ENCODE measurements at places on chromosomes 2 and 18.

GRCh38 chr2:53949457-53949856 lies 21.3 kb downstream of the PSME4 start:
- no peak for DNase-seq

- no peak for DNase-seq
These were observed 25.3 kb downstream of the LCLAT1 start for GRCh38 chr2:30472326-30472725.

DNA sequence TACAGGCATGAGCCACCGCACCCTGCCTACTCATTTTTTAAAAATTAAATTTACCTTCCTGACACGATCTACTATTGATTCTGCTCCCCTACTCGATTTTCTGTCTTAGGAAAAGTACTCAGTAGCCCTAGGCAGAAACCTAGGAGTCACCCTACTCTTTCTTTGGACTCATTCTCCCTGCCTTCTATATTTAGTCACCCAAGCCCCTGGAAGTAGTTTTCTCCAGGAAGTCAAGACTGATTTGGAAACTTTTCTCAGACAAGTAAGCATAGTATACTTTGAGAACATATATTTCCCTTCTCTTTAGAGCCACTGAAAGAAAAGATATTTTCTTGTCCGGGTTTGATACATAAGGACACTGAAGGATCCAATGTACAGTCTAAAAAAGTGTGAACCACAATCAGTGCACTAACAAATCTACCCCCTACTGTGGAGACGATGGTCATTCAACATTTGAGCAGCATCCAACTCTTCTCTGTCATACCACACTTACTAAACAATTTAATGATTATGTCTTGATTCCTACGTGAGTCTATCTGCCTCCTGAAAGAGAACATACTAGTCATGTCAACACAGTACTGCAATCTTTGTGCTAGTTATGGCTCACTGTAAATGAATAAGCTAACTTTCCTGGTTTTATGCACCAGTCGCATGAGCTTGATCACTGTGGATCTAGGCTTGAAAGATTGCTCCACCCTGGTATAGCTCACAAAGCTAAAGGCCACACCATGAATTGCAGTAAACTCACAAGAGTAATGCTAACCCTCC lies 19.8 kb downstream of the YWHAQ start:
- no peak for DNase-seq

DNA sequence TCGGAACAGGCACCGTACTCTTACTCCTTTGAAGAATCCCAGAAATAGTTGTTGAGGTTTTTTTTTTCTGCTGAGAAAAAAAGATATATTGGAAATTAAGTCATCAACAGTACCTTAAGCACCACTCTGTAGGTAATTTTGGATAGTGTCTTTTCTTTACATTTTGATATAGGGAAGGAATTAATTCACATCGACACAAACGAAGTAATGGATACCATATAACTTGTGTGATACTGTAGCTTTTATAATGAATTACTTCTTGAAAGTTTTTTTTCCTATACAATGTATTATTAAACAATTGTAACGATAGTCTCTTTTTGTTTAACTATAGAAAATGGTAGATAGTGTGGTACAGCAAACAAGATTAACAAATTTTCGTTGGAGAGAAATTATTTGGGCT lies 1.5 kb upstream of the IKZF2 start:
- DNase-seq: no peak

GRCh38 chr2:66439812-66440542 lies 5.1 kb downstream of the MEIS1 start:
- no peak for DNase-seq

DNA sequence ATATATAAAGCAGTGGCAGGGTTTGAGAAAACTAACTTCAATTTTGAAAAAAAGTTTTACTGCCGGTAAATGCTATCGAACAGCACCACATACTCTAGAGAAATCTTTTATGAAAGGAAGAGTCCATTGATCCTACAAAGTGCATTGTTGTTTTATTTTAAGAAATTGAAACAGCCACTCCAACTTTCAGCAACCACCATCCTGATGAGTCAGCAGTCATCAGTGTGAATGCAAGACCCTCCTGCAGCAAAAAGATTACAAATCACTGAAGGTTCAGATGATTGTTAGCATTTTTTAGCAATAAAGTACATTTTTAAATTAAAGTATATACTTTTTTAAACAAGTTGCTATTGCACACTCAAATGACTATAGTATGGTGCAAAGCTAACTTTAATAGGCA lies 1017.7 kb upstream of the CRIM1 start:
- no peak for DNase-seq

GRCh38 chr2:86368161-86368824 lies 30.9 kb upstream of the REEP1 start:
- peak; percentile 4 for DNase-seq

DNA sequence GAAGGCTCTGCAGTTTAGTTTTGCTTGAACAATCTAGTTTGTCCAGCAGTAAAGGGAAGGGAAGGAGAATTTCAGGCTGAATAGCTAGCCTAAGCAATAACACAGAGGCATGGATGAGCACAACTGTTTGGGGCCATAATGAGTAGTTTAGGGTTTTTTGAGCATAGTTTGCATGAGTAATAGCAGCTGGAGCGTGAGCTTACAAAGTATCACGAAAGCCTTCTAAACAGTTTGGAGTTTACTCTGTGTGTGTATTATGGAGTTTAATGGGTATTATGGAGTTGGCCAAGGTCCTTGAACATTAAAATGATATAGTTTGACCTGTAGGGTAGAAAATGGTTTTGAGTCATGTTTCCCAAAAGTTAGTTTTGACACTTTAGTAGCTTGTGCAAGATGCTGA lies 782.3 kb downstream of the ERBB4 start:
- no peak for DNase-seq

DNA sequence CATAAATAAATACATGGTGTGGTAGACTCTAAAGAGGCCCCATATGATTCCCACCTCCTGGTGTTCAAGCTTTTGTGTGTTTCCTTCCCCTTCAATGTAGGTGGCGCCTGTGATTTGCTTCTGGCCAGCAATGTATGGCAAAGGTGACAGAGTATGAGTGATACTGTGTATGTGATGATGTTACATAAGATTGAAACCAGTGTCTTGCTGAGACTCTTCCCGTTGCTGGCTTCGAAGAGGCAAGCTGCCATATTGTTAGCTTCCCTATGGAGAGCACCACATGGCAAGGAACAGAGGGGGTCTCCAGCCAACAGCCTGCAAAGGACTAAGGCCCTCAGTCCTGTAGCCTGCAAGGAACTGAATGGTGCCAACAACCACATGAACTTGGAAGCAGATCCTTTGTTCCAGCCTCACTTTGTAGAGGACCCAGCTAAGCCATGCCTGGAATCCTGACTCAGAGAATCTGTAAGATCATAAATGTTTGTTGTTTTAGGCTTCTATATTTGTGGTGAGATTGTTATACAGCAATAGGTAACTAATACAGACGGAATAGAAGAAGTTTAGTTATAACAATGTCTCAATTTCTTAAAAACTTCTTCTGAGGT lies 1.7 kb upstream of the SMAD4 start:
- no peak for DNase-seq

- DNase-seq: no peak
These were observed 45.0 kb downstream of the EMILIN2 start for GRCh38 chr18:2891526-2892431.

- DNase-seq: no peak
These were observed 542.4 kb upstream of the NRP2 start for GRCh38 chr2:205139822-205140463.

- no peak for DNase-seq
These were observed 14.2 kb downstream of the NIFK start for GRCh38 chr2:121722479-121722878.

DNA sequence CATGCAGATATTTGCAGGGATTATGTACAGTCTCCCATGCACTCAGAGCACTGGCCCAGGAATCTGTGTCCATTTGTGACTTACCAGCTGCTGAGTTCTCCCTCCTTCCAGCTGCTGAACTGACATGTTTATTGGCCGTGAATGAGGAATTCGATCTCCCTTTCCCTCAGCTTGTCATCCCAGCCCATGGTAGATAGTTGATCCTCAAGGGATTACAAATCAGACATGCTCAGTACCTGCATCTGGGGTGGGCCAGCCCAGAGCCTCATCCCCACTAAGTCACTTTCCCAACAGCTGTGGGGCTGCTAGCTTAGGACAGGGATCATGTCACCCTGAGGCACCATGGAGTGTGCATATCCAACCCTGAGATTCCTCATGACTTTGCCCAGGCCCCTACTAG lies 1284.9 kb upstream of the LRRTM1 start:
- no peak for DNase-seq

DNA sequence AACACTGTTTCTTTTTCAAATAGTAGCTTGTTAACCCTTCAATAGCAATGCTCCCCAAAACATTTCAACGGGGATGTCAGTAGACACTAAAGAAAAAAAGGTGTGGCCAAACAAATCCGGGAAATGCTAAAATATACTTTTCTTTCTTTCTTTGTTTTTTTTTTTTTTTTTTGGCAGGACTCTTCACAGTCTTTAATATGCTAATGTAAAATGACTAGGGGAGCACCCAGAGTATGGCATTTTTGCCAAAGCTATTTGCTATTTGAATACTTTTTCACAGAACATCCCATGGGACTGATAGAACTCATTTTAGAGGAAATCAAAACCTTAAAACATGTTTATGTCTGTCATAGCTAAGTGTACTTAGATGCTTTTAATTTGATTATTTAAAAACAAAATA lies 32.1 kb downstream of the ATF2 start:
- no peak for DNase-seq

DNA sequence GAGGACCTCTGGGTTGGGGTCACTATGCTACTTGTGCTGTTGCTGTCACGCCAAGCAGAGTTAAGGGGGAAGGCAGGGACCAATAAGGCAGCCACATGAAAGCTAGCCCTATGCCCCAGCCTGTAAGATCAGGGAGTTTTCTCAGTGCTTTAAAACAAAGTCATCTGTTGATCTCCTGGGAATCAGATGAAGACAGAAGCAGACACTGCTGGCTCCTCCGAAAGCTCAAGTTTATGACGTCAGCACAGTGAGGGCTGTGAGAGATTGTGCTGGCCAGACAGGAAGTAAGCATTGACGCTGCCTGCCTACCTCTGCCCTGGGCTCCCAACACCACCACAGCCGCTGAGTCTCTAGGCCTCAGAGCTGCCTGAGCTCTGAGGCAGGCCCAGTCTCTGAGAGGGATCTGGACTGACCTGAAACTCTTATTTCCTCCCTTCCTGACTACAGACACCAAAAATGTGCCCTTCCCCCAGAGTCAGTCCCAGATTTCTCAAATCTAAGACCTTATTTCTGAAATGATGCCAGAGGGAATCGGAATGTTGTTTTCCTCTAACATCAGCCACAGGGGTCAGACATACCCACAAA lies 118.1 kb upstream of the EPAS1 start:
- DNase-seq: peak; percentile 20

DNA sequence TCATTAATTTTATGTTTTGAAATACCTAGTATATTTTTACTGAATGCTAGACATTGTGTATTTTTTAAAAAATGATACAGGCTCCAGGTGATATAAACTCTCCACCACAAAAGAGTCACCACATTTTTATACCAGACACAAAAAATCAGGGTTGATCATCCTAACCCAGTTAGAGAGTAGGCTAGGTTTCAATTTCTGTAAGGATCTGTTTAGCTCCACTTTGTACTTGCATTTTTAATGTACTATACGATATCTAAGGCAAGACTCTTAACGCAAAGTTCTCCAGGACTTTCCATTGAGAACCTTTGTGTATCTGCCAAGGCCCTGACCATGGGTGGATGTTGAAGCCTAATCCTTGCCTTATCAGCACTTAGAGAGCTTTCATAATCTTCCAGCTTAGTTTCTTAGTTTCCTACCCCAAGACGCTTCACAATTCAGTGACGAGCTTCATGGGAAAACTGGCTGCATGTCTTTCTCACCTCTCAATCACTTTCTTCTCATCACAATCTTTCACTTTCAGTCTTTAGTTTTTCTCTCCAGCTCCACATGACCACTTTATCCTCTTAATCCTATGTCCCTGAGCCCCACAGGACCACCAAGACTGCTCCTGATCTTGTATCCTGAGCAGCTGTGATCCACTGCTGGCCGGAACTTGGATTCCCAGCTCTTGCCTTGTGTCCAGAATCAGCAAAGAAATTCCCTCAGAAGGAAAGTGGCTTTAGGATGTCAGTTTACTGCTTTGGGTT lies 635.8 kb downstream of the RNF144A start:
- no peak for DNase-seq

DNA sequence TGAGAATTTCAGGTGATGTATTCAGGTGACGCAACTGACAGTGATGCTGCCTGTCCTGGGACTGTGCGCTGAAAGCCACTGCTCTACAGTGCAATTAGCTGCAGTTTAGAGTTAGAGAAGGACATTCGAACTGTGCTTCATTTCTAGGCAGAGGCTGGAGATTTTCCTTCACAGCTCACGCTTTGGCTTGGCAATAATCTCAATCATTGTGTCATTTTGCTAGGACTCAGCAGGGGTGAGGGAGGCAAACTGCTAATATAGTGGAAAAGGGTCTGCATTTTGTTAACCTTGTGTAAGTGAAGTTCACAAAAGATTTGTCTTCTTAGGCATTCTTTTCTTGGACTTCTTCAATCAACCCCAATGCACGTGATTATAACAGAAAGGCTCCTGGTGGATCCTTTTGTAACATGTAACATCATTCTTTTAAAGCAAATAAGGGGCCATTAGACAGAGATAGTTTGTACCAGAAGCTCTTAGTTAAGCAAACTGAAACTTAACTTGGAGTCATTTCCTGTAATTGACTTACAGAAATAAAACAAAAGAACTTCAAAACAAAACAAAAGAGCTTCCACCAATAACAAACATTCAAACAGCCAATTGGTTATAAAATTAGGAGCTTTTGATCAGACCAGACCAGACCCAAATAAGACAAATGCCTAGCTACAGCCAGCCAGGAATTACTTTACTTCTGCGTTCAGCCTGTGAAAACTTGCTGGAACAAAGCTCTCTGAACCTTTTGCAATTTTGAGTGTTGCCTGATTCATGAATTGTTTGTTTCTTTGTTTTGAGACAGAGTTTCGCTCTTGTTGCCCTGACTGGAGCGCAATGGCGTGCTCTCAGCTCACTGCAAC lies 1376.3 kb upstream of the CELF4 start:
- DNase-seq: no peak

DNA sequence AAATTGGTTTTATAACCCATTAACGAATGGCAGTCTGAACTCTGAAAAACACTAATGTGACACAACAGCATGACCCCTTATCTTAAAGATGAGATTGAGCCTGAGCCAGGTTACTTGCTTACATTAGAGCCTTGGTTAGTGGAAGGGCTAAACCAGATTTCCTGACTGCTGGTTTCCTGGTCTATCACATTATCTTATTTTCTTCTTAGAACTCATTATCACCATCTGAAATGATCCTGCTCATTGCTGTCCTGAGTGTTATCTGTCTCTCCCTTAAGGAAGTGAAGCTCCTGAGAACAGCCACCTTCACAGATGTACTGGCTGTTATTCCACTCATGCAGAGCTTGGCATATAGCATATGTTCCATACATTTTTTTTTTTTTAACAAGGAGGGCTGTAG lies 9.0 kb upstream of the NRP2 start:
- DNase-seq: no peak

- DNase-seq: no peak
These were observed 18.7 kb downstream of the CLK1 start for GRCh38 chr2:200845669-200846325.

DNA sequence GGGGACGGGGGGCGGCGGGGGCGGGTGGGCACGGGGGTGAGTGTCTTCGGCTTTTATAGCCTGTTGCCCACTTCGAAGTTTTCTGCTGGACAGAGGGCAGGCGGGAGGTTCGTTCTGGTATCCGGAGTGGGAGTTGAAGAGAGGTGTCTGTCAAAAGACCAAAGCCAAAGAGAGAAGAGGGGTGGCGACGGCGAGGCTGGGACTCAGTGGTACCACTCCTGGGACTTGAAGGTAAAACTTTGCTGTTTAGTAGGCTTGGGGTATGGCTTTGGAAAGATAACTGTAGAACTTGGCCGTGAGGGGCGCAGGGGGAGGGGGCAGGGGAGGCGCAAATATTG lies 215.8 kb upstream of the DTNA start:
- DNase-seq: no peak

- DNase-seq: no peak
These were observed 59.6 kb downstream of the CHRNA1 start for GRCh38 chr2:174704642-174705041.
